ENCODE measurements at places on chromosomes 4 and X.

GRCh38 chr4:38654273-38654672 is 9.7 kb upstream of the KLF3 start:
- DNase-seq: peak; percentile 32

DNA sequence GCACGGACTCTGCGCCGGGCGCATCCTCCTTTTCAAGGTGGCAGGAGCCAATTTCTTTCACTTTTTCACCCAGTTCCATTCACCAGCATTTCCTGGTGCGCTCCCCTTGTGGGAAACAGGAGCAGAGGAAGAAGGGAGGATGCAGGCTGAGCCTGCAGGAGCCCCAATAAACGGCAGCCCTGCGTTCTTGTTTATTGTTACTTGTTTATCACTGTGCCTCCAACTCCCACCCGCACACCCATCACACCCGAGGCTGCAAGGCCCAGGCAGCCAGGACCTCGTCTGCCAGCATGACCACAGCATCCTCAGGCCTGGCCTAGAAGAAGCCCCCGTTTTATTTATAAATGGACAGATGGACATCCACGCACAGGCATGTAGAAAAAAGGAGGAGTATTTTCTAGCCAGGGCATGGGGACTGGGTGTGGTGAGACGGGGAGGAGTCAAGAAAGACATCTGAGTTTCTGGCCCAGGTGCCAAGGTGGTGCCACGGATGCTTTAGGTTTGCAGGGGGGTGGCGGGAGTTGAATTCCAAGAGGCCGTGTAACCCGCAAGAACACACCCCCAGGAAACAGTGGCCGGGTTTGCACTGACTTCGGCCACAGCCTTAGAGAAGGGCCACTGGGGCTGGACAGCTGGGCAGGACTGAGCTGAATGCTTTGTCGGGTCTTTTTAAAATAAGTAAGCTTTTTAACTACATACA is 51.7 kb downstream of the JAKMIP1 start:
- DNase-seq: no peak

DNA sequence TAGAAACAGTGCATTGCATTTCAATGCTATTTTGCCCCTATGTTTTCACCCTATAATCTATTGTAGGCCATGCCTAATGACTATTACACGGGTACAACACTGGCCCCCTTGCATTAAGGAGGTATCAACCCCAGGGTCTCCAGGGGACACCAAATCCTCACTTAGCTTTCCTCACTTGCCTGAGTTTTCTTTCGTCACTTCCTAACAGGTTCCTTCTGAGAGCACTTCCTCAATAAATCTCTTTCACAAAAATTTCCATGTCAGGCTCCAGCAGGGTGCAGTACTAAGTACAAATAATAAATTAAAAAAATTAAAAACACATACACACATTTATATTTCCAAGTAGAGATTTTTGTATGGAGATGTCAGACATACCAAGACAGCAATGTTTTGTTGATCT is 165.0 kb downstream of the RBM46 start:
- no peak for DNase-seq

GRCh38 chr4:13711233-13711785 is 83.8 kb upstream of the BOD1L1 start:
- DNase-seq: no peak

GRCh38 chr4:4462970-4463369 is 76.1 kb downstream of the NSG1 start:
- no peak for DNase-seq

DNA sequence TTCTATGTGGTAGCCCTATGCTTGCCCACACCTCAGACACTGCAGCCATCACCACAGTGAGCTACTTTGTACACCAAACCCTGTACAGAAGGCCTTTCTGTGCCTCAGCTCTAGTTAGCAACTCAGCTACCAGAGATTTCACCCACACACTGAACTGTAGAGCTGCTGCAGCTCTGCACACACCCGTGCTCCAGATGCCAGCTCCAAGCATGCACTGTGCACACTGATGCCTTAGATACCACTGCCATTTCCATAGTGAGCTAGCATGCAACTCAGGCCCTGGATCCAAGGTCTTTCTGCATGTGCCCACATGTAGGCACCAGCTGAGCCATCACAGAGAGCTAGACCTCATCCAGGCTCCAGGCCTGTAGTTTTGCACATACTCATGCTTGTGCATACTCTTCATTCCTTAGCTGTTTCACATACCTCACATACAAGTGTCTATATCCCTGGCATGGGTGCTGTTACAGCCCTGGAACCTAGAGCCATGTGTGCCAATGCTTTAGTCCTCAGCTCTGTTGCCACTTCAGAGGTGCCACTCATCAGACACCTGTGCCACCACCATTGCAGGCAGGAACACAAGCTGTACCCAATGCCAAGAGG is 423.5 kb upstream of the NDST3 start:
- no peak for DNase-seq

GRCh38 chr4:183825346-183825745 is 79.8 kb upstream of the STOX2 start:
- no peak for DNase-seq

DNA sequence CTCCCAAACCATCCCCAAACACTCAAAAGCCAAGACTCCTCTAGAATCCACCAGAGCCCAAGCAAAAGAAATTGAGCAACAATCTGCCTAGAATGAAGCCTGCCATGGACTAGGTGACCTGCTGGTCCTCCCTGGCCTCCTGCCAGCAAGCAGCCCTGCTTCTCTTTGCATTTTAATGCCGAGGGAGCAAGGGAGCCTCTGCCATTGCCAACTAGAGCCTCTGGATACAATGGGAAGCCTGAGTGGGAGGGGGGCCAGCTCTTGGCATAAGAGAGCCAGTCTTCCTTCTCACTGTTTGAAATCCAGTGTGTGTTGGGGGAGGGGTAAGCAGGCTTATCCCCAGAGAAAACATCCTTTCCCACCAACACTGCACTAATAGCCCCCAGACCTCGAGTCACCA is 1.5 kb upstream of the GDPD2 start:
- DNase-seq: no peak
